KBM-7 (cell line): ENCODE measurements at places on chromosomes 1 and 21.
A peak's percentile ranks its signal among the peaks of the same experiment; 100 is the strongest.

GRCh38 chr1:23423415-23424292 lies 894 bp downstream of the TCEA3 start:
- no peak for DNase-seq

DNA sequence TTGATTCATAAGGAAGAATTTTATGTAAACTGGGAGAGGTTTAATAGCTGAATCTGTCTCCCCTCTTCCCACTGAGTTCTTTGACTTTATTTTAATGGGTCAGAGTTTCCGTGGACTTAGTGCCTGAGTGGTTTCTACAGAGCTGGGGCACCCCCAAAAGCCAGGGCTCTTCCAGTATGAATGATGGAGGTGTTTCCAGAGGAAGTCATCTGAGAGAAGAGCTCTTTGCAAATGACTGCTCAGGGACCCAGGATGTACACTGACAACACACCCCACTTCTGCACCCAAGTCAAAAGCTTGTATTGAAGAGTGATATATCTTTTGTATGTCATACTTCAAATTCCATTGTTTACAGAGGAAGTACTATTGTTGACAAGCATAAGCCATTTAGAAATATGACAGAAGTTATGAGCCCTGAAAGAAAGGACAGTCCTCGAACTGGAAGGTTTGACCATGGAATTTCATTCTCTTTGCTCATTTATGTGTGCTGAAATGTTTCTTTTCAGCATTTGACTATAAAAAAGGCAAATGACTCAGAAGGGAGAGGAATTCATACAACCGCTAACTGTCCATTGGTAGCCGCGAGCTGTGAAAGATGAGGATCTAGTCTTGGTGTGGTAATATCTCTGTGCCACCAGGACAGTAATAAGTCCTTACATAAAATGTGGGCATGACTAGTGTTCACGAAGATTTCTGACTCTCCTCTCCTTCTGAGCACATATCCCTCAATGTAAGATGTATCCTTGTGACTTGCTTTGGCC lies 25.4 kb upstream of the LMX1A start:
- DNase-seq, result no peak

- no peak for DNase-seq
Observed at GRCh38 chr1:8520483-8520966, 202.6 kb downstream of the SLC45A1 start.

DNA sequence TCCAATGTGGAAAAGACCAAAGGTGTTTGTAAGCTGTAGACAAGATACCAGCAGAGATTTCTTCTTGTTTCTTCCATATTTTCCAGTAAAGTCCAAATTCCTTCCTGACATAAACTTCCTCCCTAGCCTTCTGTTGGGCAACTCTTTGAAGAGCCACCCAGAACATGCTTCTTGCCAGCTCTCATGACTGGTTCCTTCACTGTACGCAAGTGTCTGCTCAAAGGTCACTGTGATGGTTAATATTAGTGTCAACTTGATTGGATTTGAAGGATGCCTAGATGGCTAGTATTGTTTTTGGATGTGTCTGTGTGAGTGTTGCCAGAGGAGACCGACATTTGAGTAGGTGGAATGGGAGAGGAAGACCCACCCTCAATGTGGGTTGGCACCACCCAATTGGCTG lies 416.6 kb upstream of the RUNX1 start:
- DNase-seq, result no peak

DNA sequence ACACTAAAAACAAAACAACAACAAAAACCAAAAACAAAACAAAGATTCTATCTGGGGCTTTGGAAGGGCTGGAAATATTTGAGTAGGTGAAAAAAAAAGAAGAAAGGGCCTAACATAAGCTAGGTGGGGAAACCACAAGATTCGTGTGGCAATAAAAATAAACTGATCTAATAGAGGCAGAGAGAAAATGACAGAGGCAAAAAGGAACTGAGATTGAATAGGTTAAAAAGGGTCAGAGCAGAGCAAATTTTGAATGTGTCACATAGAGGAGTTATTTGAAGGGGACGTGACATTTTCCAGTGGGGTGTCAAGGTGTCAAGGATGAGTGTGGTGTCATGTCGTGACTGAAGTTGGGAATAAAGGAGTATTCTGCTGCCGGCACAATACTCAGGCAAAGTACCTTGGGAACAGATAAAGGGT lies 65.2 kb upstream of the RALGPS2 start:
- no peak for DNase-seq

DNA sequence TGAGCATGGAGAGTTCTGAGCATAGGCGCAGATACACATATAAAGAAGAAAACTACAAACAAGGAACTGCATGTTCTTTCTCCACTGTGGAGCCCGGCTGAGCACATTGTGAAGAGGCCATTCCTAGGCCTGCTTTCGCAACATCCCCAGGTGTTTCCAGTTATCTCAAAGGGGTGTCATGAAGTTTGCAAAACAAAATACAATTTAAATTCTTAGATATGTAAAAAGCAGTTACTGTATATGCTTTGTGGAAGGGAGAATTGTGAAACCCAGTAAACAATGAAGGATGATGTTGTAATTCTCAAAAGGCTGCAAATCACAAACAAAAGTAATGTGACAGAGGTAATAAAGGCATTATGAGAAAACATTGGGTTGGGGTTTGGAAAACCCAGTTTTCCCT lies 98.6 kb upstream of the ZNF644 start:
- no peak for DNase-seq

DNA sequence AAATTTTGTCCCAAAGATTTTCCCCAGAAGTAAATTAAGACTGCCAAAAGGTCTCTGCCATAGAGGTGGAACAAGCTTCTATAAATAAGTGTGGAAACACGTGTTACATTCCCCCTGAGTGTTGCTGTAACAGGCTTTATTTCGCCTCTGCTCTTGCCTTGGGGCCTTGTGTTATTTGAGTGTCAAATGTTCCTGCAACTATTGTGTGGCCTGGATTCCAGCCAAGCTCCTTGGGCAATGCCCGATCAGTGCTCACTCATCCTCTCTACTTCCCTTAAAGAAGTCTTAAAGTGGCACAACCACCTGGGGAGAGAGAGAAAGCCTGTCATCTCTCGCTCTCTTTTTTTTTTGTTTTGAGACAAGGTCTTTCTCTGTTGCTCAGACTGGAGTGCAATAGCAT lies 156.7 kb downstream of the NR5A2 start:
- DNase-seq, result peak; percentile 94

- DNase-seq, result no peak
Observed at GRCh38 chr1:209249280-209249670, 334.2 kb upstream of the CAMK1G start.

DNA sequence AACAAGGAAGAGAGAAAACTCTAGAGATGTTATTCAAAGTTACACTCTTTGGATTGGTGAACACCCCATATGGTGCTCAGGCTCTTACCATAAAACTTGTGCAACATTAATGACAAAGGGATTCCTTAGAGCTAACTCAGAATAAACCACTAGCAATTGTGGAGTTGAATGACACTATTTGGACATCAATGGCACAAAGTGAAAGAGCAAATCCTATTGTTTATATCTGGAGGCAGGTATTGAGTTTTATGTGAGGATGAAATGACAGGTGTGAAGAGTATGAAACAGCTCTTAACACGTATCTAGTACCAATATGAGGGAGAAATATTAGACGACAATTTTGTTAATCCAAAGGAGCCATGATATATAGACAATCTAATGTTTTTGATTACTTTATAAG lies 584.9 kb upstream of the PBX1 start:
- DNase-seq, result no peak
